ENCODE measurements at places on chromosomes 6 and 20.

DNA sequence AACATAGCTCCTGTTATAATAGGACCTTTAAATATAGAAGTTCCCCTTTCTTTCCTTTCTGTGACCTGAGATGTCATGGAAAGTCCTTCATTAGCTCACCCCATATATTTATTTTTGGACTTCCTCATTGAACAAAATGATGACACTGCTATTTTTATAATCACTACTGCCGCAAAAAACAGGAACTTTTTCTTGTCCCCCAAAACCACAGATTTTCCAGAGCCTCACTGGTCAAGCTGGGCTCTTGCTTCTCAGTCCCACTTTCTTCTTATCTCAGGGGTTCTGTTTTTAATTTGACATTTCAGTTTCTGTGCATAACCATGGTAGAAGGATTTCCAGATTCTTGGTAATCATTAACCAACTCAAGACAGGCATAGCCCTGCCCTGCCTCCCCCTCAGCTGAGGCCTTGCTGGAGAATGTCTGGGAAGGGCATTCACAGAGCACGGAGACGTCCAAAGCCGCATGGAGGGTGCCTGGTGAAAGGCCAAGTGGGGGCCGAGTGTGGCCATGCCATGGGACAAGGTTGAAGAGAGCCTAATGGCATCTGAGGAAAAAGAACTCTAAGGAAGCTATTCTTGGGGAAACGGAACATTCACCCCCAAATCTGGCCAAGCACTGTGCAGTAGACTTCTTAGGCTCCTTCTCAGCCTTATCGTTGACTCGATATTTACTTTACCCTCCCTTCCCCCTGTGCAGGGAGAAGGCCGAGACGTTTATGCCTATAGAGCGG is 73.7 kb downstream of the EDN1 start:
- DNase-seq, result no peak

- no peak for DNase-seq
Observed at GRCh38 chr6:55734256-55734655, 141.1 kb downstream of the BMP5 start.

DNA sequence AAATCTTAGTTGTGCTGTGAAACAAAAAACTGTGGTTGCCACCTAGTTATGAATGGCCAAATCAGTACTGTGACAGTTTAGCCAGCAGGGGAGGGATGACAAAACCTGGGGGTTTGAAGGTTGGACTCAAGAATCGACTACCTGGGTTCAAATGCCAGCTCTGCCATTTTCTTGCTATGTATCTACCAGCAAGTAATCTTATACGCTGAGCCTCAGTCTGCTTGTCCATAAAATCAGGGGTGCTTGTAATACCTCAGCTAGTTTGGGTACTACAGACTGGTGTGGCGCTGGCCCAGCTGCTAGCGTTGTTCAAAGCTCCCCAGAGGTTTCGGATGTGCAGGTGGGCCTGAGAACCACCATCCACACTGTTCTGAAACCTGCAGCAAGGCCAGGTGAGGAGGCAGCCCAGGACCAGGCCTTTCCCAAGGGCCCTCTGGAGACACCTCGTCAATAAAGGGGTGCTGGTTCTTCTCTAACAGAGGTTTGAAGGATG is 40.4 kb downstream of the TRAM2 start:
- DNase-seq, result no peak

DNA sequence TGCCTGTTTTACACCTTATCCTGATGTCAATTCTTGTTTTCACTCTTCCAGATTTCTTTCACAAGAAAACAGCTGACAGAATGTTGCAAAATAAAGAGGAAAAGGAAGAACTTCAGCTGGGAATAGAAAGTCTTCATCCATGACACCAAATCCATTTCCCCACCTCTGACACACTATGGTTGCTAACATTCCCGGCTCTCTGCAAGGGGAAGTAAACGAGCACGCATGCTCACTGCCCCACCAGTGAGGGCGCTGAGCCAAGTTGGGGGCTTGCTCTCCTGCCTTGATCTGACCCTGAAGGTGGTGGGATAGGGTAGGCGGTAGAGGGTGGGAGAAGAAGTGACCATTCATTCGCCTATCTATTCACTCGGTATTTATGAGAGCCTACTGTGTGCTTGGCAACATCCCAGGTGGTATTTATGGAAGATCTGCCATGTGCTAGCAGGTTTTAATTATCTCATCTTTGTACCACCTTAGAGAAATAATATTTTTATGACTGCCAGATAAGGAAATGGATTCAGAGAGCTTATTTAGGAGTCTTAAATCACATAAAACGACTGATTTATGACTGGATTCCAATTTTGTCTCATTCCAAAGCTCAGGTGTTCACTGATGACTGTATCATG is 206.2 kb downstream of the FOXC1 start:
- DNase-seq, result no peak

GRCh38 chr6:145063091-145063490 is 672.2 kb downstream of the EPM2A start:
- no peak for DNase-seq

DNA sequence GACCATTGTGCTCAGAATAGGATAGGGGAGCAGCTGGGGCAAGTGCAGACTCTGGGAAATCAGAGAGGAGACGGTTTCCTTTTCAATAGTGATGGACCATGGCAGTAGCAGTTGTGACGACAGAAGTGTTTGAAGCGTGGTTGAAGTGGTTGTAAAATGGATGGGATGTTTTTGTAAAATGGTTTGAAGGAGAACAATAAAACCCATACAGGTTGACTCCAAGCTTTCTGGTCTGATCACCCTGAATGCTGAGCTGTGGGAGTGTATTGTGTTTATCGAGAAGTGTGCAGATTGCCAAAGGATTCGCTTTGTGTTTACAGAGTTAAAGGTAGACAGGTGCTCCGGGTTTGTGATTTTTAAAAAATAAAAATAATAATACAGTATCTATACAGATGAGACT is 255.2 kb upstream of the SULF2 start:
- DNase-seq, result no peak

DNA sequence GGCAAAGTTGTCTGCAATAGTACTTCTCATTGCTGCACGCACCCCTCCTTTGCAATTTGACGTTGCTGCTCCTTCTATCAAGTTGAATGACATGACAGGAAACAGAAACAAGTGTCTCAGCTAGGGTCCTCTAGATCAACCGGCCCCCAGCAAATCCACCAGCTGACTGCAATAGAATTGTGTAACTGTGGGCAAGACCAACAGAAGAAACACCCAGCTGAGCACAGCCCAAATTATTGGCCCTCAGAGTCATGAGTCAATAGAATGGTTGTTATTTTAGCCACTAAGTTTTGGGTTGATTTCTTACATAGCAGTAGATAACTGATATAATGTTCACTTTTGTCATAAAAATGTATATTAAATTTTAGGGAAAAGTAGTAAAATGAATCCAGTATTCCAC is 202.7 kb downstream of the MAFB start:
- DNase-seq, result no peak

DNA sequence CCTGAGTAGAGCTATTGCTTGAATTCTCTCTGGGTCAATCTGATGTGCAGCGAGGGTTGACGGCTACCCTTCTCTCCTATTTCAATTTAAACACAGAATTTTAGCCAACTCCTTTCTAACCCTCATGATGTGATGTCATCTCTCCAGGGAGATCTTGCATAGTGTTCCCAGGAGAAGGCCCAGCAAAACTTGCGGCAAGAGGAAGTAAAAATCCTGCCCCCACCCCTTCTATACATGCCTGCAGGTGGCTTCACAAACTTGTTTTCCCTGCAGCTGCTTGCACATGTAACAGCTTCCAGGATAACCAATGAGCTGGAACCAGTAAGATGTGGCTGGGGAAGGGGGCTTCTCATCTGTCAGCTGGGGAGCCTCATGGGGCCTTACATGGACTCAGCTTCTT is 169.3 kb upstream of the CDH4 start:
- DNase-seq, result no peak

DNA sequence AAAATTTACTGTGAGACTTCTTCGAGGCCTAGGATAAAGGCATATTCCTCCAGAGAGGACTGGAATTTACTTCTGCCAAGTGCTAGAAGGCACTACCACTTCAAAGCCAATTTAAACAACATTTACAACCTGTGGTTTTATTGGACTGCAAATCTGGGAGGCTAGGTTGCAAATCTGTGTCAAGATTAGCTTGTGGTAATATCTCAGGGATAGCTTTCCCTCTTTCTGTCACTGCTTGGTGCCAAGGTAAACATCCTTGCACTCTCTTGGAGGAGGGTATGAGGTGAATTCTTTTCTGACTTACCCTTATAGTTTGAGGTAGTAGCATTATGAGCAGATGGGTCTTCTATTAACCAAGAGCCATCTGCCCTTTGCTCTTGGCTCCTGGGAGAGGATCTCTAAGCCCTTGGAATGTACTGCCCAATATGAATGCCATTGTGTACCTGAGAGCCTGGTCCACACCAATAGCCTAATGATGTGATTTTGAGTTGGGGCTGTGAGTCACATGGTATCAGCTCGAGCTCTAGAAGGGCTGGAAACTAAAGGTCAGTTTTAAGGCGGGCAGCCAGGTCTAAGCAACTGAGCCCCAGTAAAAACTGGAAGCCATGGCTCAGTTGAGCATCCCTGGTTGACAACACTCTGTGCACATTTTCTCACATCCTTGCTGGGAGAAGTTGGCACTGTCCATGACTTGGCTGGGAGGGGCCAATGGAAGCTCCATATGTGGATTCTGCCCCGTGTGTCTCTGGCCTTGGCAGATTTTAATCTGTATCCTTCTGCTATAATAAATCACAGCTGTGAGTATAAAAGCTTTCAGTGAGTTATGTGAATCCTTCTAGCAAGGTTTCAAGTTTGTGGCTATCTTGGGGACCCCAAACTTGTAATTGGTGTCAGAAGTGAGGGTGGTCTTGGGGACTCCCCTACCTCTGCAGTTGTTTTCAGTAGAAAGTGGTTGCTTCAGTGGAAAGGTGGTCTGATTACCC is 188.1 kb downstream of the UBE3D start:
- DNase-seq, result no peak
